ENCODE measurements at places on chromosomes 7 and 10. TPM values are rescaled to one million over a fixed set of nuclear protein-coding genes. Genes with fewer than 3 reads are reported as not detected.

Gene AGR3
- total RNA-seq = 7.8 TPM

Gene HOXA7
- total RNA-seq = 0.17 TPM

Gene FKBP6
- not detected for total RNA-seq

Gene CALHM2
- 5.3 TPM for total RNA-seq

Gene DPCD
- total RNA-seq = 6.6 TPM

Gene MSS51
- total RNA-seq = 0.70 TPM

Gene EPO
- total RNA-seq = 1.6 TPM

Gene DPP6
- total RNA-seq = 2.0 TPM

Gene SPDYE1
- not detected for total RNA-seq

Gene PSTK
- total RNA-seq = 2.3 TPM

Gene TAS2R41
- 0.16 TPM for total RNA-seq

Gene NPSR1
- not detected for total RNA-seq

Gene NUTM2E
- 0.09 TPM for total RNA-seq

Gene C10orf95
- 1.0 TPM for total RNA-seq

Gene NPM3
- total RNA-seq = 21.4 TPM

Gene UNCX
- total RNA-seq = not detected

Gene OPALIN
- not detected for total RNA-seq

Gene PDE1C
- 2.5 TPM for total RNA-seq

Gene MYL10
- total RNA-seq = not detected

Gene VSTM2A
- not detected for total RNA-seq

Gene EIF3B
- total RNA-seq = 73.3 TPM

Gene ASAH2
- 0.93 TPM for total RNA-seq

Gene CYP26C1
- 0.17 TPM for total RNA-seq

Gene TCF7L2
- 9.9 TPM for total RNA-seq

Gene KIF11
- 0.55 TPM for total RNA-seq

Gene LRGUK
- total RNA-seq = 0.95 TPM

Gene KCND2
- 1.2 TPM for total RNA-seq

Gene CFTR
- 302 TPM for total RNA-seq

Gene ANKRD30A
- not detected for total RNA-seq

Gene TDRD1
- total RNA-seq = 1.8 TPM

Gene CDK1
- 0.55 TPM for total RNA-seq

Gene ZNF438
- total RNA-seq = 1.8 TPM

Gene SLC26A5
- not detected for total RNA-seq
